ENCODE measurements at places on chromosomes 1 and 21.
A peak's percentile ranks its signal among the peaks of the same experiment; 100 is the strongest.

DNA sequence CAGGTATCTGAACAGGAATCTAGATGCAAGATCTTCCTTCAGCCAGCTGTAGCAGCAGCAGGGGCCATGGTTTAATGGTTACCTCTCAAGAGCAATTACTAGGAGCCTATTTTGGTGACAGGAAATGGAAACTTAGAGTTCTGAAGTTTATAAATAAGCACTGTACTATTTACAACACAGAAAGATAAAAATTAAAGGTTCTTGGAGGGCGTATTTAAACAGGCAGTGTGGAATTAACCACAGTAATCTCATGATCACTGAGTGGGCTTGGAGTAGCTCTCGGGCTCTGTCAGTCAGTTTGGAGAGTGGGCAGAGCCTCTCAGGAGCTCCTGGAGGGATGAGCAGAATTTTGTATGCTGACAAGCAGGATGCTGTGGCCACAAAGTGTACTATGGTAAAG is 10.2 kb upstream of the FCRL5 start:
- no peak for DNase-seq

- DNase-seq, result no peak
These were observed 33.3 kb downstream of the LDLRAD1 start for GRCh38 chr1:53984726-53985125.

- DNase-seq, result peak; percentile 54
These were observed 424.4 kb upstream of the NFIA start for GRCh38 chr1:60657926-60658325.

- DNase-seq, result no peak
These were observed 29.4 kb upstream of the KCNA10 start for GRCh38 chr1:110548381-110548780.

DNA sequence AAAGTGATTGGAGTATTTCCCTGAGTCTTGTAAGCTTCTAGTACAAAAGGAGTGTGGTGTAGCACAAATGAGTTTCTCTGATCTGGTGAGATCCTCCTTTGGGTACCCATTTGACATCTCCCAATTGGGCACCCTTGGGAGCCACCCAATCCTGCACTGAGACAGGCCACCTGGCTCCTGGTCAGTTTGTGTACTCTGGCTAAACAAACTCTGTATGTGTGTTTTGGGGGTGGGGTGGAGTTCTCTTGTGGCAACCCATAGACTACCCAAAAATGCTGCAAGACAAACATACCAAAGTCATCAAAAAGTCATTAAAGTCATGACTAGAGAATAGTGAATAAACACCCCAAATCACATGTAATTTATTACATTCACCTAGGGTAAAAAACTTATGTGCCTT is 8.4 kb upstream of the HIVEP3 start:
- no peak for DNase-seq

DNA sequence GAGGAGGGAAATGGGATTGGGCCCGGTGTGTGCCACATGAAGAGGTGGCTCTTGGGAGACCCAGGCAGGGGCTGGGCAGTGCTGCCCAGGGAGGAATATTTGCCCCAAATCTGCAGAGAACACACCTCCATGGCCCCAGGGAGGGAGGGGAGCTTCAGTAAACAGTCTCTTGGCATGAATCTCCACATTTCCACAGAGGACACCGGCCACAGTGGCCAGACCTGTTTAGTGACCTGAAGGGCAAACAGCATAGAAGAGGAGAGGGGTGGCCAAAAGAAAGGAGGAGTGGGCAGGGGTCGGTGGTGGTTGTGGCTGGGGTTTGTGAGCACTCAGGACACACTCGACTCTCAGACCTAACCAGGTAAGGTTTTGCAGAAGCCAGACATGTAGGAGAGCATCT is 54.0 kb upstream of the IFFO2 start:
- DNase-seq, result no peak

DNA sequence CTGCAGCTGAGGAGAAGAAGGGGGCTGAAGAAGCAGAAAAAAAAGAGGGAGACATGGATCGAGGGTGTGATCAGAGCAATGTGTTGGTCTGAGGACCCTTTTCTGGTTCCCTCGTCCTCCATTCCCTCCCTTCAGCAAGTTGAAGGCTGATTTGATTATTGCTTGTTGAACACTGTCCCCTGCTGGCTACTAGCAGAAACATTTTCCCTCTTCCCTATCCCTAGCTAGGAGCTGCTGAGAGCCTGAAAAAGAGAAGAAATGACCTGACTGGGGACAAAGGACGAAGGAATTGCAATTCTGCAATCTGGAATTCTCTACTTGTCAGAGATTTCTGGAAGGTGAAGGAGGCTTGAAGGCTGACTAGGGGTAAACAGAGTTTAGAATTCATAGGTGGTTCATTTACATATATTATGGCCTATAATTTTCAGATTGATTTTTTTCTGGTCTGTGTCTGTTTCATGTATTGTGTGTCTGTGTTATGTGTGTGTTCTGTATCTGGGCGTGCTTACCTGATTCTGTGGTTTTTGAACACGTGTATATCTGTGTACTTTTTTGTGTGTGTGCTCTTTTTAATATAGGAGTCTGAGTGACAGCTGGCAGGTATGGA is 9.8 kb downstream of the NHLH1 start:
- DNase-seq, result peak; percentile 86

DNA sequence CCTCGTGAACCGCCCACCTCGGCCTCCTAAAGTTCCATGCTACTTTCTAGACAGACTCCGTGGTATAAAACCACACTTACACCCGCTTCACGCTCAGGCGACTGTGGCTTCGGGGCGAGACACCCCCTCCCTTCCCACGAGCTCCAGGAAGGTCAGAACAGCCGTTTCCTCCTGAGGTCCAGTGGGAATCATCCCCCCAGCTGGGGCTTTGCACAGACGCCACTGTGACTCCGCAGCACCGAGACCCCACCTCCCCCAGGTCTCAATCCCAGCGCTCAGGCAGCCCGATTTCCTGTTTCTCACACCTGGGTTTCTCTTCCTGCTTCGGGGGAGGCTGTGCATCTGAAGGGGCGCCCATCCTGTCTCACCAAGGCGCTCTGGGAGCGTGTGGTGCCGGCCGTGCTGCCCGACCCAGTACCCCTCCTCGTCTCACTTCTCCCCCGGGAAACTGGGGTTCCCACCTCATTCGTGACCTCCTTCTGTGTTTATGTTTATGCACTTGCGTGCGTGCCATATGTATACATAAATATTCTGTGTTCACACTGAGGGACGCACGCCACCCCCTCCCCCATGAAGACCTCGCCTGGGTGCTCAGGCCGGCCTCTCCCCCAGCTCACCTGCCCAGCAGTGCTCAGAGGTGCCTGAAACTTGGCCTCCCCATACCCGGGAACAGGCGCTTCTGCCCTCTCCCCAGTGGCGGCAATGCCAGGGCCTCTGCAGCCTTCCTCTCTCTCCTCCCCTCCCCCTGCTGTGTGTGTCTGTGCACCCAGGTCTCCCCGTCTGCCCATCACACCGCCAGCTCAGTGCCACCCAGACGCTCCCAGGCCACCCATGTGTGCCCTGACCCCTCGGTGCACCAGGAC is 14.6 kb downstream of the SLC35E2B start:
- DNase-seq, result no peak

DNA sequence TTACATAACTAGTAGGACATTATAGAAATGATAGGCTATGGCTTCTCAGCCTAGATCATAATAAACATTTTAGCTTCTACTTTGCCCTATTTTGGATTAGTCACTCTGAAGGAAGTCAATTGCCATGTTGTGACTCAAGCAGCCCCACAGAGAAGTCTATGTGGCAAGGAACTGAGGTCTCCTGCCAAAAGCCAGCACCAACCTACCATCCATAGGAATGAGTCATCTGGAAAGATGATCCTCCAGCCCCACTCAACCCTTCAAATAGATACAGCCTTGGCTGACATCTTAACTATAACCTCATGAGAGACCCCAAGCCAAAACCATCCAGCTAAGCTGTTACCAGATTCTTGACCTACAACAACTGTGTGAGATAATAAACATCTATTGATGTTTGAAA is 76.3 kb upstream of the BEND5 start:
- DNase-seq, result no peak

DNA sequence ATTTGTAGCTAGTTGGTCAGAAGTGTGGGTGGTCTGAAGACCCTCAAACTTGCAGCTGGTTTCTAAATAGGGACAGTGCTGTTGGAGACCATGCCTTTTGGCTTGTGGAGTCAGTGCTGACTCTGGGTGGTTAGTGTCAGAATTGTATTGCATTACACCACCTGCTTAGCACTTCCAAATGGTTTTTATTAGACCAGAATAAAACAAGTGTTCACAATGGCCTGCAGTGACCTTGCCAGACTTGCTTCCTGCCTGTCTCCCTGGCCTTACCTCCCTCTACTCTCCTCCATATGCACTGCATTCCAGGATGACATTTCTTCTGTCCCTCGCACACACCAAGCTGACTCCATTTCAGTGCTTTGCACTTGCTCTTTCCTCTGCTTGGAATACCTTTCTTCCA is 72.7 kb upstream of the CNIH3 start:
- no peak for DNase-seq

DNA sequence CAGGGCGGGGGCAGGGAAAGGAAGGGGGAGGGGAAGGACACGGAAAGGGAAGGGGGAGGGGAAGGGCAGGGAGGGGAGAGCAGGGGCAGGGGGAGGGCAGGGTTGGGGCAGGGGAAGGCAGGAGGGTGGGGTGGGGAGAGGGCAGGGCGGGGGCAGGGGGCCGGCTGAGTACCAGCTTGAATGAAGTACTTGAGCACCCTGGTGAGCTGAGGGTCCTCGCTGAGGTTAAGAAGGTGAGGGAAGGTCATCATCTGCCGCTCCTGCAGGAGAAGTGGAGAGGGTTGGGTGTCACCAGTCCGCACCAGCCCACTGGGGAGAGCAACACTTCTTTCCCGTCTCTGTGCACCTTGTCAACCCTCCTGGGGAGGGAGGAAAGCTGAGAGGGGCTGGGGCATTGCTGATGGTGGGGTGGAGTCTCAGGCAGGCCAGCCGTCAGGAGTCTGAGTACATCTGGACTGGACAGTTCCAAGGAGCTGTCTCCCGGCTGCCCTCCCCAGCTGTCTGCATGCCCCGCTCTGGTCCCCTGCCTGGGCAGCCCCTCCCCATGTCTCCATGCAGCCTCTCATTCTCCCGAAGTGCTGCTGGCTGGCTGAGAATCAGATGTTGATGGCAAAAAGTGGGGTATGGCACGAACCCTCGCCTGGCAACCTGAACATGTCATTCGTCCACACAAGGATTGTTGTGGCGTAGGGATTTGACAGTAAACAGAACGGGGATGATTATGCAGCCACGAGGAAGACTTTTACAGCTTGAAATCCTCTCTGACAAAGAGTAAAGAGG is 70.0 kb downstream of the SCCPDH start:
- no peak for DNase-seq

DNA sequence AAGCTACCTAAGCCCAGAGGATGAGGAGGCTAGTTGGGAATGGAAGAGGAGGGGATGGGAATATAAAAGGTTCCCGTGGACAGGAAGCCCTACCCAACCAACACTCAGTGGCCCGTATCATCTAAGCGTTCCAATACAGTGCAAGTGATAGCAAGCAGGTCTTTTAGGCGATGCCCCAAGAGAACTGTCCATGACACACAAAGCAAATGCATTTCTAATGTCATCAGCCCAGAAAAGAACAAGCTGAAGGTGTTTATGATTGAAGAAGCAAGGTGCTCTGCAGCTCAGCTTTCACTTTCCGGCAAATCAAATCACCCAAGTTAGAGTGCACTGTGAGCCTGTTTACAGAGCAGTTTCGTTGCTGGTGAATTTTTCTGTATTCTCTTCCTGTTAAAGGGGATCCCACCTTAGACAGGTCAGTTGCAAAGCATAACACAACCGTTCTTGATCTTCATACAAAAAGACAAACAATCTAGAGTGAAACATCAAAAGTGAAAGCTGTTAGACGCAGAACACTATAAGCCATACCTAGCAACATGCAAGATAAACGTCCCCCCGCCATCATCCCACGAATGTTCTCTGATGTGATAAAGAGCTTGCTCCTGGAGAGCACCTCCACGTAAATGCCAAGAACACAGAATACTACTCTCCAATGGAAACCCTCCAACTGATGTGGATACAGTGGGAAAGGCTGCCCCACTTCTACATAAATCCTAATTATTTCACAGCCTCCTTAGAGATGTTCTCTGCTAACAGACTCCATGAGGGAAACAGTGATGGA is 54.0 kb downstream of the PGBD5 start:
- no peak for DNase-seq

- DNase-seq, result no peak
These were observed 204.6 kb downstream of the PTBP2 start for GRCh38 chr1:96926176-96926575.

GRCh38 chr1:191851799-191852595 is 306.3 kb upstream of the RGS18 start:
- DNase-seq, result no peak

DNA sequence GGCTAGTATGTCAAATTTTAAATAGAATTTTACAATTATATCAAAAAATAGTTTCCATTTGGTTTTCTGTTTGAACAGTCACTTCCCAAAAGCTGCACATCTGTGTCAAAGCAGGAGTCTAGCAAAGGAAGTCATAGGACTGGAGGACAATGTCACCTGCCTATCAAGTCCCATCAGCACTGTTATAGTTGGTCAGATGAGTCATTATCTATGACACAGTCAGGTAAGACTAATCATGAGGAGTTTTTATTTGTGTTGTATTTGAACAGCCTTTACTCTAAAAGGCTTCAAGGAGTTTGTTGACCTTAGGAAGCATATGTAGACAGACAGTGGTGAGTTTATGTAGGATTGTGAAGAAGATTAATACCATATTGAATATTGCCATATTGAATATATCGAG is 74.2 kb upstream of the QSOX1 start:
- DNase-seq, result no peak
